ENCODE measurements at places on chromosomes 3 and 15.
A peak's percentile ranks its signal among the peaks of the same experiment; 100 is the strongest.

DNA sequence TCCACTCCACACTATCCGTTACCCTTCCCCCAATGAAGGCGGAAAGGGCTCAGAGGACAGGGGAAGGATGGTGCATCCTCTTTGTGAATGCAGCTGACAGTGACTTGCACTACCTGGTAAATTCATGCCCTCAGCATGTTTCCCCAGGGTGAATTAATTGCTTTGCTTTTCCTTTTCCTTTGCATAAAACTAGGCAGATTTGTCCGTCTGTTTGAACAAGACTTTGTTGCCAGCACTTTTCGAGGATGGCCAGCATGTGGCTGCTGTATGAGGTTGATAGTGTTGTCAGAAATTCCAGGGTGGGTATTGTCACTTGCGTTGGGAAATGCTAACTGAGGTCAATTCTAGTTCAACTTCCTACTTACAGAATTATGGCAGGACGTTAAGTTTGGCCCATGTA lies 79.0 kb upstream of the RARB start:
- DNase-seq: no peak

GRCh38 chr15:62889141-62889661 lies 153.3 kb upstream of the TPM1 start:
- DNase-seq: no peak

DNA sequence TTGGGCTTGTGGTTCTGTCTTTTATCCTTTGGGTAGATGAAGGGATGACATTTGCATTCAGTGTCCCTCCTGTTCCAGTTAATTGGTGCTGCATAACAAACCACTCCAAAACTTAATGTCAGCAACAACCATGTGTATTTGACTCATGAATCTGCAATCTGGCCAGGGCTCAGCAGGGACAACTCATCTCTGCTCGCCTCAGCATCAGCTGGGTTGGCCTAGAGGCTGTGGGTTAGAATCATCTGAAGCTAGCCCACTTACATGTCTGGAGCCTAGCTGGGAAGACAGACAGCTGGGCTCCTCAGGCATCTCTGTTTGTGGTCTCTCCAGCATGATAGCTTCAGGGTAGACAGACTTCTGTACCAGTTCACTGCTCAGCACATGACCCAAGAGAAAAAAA lies 92.0 kb downstream of the TMEM108 start:
- no peak for DNase-seq

DNA sequence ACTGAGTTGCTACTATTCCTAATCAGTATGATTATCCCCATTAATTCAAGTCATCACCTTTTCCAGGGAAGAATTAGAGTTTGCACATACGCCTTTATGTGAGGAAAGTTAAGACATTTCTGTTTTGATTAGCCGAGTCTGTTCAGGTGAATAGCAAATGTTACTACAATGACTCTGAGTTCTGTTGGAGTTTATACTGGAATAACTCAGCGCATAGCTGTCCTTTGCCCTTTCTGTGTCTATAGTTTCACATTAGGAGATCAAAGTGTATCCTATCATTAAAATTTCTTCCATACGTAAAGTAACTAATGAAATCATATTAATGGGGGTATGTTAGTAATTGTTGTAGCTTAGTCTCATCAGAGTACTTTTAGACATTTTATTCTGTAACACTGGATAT lies 4.9 kb downstream of the RAB8B start:
- DNase-seq: no peak

DNA sequence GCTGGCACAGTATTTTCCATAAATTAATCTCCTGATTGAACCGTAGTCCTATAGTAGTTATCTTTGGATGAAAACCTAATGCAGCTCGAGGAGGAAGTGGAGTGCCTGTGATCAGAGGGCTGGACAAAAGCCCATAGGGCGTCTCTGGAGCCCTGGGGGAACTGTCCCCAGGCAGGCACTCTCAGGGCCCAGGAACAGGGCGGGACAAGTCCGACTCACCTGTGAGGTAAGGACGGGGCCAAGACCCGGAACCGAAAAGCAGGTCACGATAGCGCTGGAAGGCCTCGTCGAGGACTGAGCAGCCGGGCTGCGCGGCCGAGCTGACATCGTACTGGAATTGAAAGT lies 341 bp downstream of the HEXA start:
- no peak for DNase-seq

DNA sequence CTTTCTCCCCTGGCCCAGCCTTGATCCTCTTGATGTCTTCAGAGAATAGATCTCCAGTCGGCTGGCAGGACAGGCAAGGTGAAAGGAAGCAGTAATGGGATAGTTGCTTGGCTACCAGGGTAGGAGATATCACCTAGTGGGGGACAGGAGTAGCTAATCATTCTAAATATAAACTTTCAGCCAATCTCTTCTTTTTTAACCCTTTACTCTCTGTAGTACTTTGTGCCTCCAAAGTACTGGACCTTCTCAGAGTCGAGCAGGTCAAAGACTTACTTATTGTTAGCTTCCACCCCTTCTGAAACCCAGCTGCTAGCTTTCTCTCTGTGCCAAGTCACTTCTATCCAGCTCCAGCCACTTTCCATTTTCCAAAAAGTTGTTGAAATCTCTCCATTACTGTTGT lies 43.4 kb upstream of the FILIP1L start:
- no peak for DNase-seq

DNA sequence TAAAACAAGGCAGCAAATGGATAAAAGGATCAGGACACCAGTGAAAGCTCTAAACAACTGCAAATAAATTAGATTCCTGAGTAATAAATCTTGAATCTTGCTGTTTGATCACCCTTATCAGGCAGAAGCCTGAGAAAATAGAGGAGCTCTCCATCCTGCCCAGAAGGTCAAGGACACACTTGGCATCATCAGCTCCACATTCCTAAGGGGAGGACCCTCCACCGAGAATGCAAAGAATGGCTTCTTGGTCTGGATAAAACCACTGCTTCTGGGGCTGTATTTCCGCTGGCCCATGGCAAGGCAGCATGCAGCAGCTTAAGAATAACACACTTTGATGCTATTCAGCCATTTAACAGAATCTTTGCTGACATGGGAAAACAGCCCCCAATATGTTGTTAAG lies 108.9 kb upstream of the TSC22D2 start:
- no peak for DNase-seq

- peak; percentile 42 for DNase-seq
Observed at GRCh38 chr3:195183071-195183776, 87.7 kb downstream of the XXYLT1 start.

- no peak for DNase-seq
Observed at GRCh38 chr3:189789432-189789831, 158.2 kb downstream of the TP63 start.

DNA sequence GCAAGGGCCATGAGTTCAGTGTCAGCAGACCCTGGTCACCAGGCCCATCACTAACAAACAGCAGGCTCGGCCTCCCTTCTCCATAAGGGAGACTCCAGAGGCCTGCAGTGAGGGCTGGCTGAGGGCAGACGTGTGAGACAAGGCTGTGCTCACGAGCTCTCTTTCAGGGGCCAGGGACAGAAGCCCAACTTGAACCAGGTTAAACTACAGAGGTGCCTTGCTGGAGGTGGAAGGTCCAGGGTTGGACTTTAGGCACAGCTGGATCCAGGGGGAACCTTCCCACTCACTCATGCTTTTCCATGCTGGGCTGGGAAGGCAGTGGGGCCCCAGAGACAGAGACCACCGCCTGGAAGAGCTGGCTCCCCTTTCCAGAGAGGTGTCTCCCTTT lies 19.0 kb downstream of the CFAP100 start:
- DNase-seq: no peak

- no peak for DNase-seq
Observed at GRCh38 chr15:89964232-89964954, 36.7 kb upstream of the ZNF710 start.

Data from stimulated activated CD4-positive, alpha-beta T cell treated with anti-CD3 and anti-CD28 coated beads, Interleukin-4, amount 100 ng/mL, for 24 hours (primary cell).